Tongue (tissue), 3 donors: ENCODE measurements at places on chromosomes 11 and 22. TPM values are rescaled to one million over a fixed set of nuclear protein-coding genes. Genes with fewer than 3 reads are reported as not detected.

GRCh38 chr11:134390706-134391569 is 21.1 kb downstream of the B3GAT1 start:
- DNase-seq: no peak

- peak; percentile 73 for DNase-seq
These were observed 59.5 kb upstream of the PRSS23 start for GRCh38 chr11:86740628-86741483.

DNA sequence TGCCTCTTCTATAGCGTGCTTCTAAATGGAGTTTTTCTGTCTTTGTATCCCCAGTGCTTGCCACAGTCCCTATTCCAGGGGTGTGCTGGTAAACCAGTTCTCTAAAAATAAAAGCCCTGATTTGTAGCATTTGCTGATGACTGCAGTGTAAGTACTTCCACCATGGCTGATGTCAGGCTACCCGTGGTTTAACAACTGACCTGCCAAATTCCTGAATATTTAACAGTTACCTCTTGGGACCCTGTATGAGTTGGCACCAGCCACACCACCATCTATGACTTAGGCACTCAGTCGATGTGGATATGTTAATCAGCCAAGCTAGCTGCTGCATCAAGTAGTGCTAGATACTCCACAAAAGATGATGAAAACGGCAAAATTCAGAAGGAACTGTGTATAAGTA is 94.0 kb upstream of the MTNR1B start:
- DNase-seq: no peak

DNA sequence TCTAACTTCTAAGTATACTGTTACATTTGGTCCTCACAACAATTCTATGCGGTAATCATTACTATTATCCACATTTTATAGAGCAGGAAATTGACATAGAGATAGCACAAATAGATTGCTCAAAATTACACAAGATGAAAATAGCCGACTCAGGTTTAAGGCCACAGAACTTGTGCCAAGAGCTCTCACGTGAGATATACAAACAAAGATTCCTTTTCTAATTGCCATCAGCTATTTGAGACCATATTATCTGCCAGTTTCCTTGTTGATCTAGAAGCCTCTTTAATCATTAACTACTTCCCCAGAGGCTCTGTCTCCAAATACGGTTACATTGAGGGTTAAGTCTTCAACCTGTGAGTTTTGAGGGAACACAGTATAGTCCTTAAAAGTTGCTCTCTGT is 61.0 kb upstream of the GLYATL1B start:
- DNase-seq: no peak

GRCh38 chr22:25062386-25063085 is 110.0 kb downstream of the KIAA1671 start:
- no peak for DNase-seq

- DNase-seq: peak; percentile 91
These were observed 585 bp downstream of the EMSY start for GRCh38 chr11:76445121-76446084.

DNA sequence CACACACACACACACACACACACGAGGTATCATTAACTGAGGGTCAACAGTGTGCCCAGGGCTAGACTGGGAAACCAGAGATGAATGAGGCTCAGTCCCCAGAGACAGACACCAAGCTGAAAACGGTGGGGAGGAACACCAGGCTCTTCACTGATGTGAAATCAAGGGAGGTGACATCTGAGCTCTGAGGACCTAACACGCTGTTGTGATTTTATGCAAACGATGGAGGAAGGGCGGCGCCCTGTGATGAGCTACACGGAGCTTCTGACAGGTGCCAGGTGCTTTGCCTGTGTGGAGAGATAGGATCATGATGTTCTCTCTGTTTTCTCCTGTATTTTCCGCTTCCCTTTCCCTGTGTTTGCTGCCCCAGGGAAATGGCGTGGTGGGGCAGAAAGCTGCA is 6.5 kb upstream of the CYB5R3 start:
- no peak for DNase-seq

- peak; percentile 11 for DNase-seq
These were observed 23.9 kb upstream of the RBFOX2 start for GRCh38 chr22:36052505-36052941.

DNA sequence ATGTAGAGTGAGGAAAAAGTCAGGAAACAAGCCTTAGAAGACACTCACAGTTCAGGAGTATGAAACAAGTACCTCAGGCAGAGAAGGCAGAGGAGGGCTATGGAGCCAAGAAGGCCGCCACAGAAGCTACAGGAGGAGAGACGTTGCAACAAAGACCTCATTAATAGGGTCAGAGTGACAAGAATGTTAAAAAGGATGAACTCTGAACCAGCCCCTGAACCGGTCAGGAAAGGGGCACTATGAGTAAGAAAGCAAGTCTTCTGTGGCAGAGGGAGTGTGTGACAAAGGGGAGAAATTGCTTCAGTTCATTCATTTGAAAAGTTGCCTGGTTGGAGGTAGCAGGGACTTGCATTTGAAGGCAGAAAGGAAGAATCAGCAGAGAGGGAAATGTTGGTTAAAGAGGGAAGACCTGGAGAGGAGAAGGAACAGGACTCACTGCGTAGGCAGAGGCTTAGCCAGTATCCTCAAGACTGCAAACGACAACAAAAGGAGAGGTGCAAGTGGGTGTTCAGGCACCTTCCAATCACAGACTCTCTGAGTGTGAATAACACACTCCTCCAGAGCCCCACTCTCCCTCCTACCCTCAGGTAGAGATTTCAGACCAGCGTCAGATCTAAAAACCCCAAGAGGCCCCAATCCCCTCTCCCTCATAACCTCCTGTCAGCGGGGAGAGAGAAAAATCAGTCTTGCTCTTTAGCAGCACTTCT is 15.4 kb downstream of the TAGLN start:
- no peak for DNase-seq

GRCh38 chr11:88544656-88545280 is 207.2 kb upstream of the CTSC start:
- no peak for DNase-seq

GTSE1 gene
- total RNA-seq: 5.5 TPM

CTSD gene
- 134 TPM for total RNA-seq

FZD4 gene
- total RNA-seq: 59.5 TPM

CATSPER1 gene
- not detected for total RNA-seq

BAIAP2L2 gene
- not detected for total RNA-seq

CABP7 gene
- 0.21 TPM for total RNA-seq

JRKL gene
- total RNA-seq: 14.6 TPM

ACCS gene
- 17.6 TPM for total RNA-seq

GCAT gene
- 16.7 TPM for total RNA-seq
